ENCODE measurements at places on chromosomes 12 and 14.

DNA sequence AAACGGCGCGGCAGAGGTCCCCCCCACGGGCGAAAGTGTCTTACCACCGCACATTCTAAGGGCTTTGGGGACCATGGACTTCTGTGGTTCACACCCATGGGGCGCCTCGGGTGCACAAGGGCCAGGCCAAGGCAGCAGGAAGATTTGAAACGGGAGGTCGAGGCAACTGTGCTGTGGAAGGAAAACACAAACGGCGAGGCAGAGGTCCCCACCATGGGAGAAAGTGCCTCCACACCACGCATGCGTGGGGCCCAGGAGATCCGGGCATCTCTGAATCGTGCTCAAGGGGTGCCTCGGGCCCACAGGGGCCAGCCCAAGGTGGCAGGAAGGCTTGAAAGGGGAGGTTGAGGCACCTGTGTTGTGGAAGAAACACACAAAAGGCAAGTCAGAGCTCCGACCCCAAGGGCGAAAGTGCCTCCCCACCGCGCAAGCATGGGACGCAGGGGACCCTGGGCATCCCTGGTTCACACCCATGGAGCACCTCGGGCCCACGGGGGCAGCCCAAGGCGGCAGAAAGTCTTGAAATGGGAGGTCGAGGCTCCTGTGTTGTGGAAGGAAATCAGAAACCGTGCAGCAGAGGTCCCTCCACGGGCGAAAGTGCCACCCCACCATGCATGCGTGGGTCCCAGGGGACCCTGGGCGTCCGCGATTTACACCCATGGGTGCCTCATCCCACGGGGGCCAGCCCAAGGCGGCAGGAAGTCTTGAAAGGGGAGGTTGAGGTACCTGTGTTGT lies 371.0 kb downstream of the ALG10 start:
- no peak for DNase-seq

DNA sequence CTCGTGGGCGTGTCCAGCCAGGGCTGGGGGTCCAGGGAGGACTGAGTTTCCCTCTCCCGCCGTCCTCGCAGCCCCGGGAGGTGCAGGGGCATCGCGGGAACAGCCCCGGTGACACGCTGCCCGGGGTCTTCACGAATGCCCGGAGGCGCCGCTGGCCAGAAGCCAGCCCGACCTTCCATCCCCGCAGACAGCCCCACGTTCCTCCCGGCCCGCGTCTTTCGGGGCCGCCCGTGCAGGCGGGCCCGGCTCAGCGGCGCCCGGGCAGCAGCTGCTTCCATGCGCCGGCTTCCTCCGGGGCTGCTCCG lies 827 bp upstream of the TEDC1 start:
- no peak for DNase-seq

GRCh38 chr14:104037074-104037473 lies 48.4 kb upstream of the ASPG start:
- no peak for DNase-seq

- no peak for DNase-seq
Observed at GRCh38 chr12:54431911-54432814, 13.1 kb upstream of the ITGA5 start.

DNA sequence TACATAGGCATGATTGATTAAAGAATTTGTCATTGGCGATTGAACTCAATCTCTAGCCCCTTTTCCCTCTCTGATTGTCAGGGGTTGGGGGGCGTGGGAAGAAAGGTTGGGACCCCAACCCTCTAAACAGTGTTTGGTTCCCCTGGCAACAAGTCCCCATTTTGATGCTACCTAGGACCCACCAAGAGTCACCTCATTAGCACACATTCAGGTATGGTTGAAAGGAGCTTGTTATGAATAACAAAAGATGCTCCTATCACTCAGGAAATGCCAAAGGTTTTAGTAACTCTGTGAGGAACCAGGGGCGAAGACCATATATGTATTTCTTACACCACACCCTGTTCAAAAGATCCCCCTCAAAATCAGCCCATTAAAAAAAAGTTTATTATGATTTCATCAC lies 14.3 kb downstream of the RNF212B start:
- DNase-seq: no peak

DNA sequence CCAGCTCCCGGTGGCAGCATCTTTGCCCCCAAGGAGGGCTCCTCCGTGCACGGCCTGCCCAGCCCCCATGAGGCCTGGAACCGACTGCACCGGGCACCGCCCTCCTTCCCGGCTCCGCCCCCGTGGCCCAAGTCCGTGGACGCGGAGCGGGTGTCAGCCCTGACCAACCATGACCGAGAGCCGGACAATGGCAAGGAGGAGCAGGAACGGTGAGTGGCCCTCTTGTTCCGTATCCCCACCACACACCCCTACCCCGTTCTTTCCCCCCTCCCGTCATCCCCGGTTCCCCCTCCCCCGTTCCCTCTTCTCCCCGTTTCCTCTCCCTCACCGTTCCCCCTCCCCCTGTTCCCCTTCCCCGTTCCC lies 28.3 kb downstream of the LRCOL1 start:
- DNase-seq: no peak
